ENCODE measurements at places on chromosomes 13 and 19.

DNA sequence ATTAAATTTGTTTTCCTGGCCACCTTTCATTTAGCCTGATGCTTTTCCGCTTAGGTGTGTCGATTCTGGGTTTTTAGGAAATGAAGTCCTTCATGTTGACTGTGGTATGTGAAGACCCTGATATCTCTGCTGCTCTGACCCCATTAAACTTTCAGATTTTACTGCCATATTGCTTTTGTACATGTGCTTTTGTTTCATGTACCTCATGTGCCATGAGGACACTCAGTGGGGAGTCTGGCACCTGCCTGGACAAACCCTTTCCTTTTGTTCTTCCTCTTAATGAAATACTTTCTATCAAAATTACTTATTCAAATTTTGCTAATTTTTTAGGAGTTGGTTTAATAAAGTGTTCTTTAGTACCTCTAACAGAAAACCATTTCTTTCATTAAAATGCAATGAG, 774.8 kb downstream of the GPC5 start:
- DNase-seq: no peak

- DNase-seq: no peak
Measured at GRCh38 chr13:83311886-83312577, 570.2 kb downstream of the SLITRK1 start.

GRCh38 chr13:32951580-32951979, 64.6 kb upstream of the KL start:
- DNase-seq: no peak

- DNase-seq: no peak
Measured at GRCh38 chr19:49528211-49528771, 488 bp downstream of the RCN3 start.

DNA sequence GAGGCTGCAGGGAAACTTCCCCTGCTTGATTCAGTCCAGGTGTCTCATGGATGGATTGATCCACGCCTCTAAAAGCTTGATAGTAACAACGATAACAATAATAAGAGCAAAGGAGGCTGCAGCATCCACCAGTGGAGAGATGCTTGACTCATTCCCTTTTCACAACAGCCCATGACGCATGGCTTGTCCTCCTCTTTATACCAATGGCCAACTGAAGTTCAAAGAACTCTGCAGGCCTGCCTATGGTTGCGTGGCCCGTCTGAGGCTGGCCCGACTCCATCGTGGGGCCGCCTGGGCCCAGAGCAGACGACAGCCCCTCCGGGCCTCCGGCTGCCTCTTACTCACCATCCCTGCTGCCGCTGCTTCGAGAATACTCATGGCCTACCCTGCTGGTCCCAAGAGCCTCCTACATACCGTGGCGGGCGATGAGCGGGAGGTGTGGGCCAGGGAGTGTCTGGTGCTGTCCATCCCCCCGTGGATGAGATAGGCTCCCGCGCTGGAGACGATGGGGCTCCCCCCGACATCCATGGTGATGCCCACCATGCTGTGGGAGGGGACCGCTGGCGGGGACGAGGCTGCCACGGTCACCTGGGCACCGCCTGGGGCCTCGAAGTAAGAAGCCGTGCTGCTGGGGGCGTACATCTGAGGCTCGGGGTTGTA, 61.8 kb upstream of the RANBP3 start:
- no peak for DNase-seq

- DNase-seq: no peak
Measured at GRCh38 chr13:111650626-111651025, 330.2 kb downstream of the TEX29 start.

- DNase-seq: no peak
Measured at GRCh38 chr13:26325876-26326275, 71.9 kb downstream of the CDK8 start.

- no peak for DNase-seq
Measured at GRCh38 chr19:10780368-10780767, 55.6 kb downstream of the TMED1 start.

DNA sequence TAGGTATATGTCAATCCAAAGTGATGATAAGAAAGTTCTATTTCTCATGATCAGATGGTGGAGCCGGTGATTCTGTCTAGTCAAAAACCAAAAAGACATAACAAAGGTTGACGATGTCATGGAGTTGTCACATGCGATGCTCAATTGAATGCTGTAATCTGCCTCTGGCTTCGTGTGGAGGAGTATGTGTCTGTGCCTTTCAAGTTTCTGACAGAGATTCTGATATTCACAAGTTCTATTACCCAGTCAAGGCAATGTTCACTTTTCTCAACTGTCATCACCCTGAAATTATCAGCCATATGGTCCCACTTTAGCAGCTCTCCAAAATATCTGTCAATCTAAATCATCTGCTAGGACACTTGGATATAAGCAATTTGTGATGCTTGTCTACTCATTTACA, 367.6 kb upstream of the PRR20A start:
- no peak for DNase-seq

- no peak for DNase-seq
Measured at GRCh38 chr13:32987462-32987861, 28.8 kb upstream of the KL start.

- DNase-seq: no peak
Measured at GRCh38 chr13:109743706-109744453, 42.5 kb downstream of the IRS2 start.

DNA sequence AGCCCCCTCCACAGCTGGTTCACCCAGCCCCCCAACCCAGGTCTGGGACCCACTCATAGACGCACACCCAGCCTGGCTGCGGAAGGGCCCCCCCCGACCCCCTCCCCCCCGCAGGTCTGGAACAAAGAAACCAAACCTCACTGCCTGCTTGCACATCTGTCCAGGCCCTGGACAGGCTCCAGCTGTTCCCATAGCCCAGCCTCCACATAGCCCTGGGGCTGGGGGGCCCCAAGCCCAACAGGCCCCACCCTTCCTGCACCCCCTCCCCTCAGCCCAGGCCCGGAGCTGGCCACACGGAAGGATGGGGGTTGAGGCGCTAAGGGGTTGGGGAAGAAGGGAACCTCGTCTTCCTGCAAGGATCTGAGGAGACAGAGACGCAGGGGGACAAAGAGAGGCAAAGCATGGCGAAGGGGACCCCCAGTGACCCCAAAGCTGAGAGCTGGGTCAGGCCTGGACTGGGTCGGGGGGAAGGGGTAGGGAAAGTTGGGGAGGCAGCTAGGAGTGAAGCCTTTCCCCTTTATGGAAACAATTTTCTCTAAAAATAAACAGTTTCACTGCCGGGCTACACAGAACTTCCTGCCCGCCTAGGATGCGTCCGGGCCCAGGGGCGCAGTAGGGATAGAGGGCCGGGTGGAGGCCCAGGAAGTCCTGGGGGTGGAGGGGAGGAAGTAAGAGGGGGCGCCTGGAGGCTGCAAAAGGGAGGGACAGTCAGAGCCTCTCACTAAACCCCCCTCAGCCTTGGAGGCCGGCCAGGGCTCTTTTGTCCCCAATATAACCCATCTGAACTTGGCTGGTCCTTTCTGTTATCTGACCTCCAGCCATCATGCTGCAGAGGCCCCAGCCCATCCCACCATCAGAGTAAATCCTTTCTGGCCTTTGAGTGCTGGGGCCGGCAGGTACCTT, 2.4 kb downstream of the KANK2 start:
- no peak for DNase-seq

DNA sequence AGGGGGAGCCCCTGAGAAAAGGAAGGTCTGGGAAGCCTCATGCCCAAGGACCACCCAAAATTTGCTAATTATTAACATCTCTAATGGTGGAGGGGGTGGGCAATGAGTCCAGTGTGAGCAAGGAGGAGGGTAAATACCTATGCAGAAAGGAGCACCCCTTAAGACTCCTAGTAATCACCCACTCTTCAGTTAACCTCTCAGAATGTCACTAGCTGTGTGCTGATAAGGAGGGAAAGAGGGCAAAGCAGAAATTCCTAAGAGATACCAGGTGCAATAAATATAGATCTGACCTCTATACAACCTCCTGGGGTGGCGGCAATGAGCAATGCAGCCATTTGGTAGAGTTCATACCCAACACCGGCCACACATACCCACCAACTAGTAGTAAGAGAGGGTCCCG, 12.7 kb upstream of the DPY19L3 start:
- no peak for DNase-seq

- DNase-seq: no peak
Measured at GRCh38 chr13:76552041-76552772, 334.0 kb downstream of the KCTD12 start.

DNA sequence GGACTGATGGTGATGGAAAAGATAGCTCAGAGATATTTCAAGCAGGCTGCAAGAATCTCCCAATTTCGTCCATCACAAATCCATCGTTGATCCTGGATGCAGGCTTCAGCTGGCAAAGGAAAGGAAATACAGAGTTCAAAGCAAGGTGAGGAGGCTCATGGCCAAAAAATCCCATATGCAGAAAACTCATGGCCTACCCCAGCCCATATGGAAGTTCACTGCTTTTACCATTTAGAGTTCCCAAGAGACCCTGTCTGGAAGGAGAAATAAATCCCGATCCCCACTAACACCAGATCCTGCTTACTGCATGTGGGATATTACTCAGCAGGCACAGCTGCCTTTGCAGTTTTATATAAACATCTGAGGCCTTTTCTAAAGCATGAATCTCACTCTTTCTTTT, 412.9 kb upstream of the SPRY2 start:
- DNase-seq: no peak

DNA sequence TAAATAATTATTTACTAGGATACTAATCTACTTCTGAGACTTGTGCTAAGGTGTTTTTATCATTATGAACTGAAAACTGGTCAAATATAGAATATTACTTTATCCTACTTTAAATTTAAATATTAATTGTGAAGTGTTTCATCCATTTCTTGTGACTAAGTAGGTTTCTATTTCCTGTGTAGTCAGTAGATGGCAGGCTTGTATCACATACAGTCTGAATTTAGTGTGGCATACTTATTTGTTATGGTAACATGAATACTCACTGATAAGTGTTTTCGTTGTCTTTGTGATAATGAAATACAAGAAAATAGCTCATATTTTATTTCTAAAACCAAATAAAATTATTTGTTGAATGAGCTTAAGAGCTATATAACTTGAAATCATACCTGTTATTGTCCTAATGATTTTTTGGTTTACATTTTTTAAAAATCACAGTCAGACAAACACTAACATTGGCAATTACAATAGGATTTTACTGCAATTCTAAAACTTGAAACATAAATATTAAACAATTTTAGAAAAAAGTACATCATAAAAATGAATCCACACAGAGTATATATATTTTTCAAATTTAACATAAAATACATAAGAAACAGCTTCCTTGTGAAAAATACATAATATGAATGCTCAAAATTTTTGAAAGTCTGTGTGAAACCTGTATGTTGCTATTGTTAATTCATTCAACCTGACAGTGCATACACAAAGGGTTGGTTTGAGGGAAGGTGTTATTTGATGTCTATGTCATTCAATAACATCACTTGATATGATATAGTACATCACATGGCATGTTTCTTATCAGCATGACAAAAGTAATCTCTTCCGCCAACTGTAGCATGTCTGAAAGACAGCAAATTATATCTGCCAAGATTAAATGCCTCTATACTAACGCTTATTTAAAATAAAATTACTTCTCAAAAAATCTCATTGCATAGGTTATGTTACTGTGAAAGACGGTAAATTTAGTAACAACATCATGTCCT, 904.8 kb upstream of the PCDH20 start:
- DNase-seq: no peak

- no peak for DNase-seq
Measured at GRCh38 chr13:105291987-105292386, 1243.5 kb downstream of the EFNB2 start.

DNA sequence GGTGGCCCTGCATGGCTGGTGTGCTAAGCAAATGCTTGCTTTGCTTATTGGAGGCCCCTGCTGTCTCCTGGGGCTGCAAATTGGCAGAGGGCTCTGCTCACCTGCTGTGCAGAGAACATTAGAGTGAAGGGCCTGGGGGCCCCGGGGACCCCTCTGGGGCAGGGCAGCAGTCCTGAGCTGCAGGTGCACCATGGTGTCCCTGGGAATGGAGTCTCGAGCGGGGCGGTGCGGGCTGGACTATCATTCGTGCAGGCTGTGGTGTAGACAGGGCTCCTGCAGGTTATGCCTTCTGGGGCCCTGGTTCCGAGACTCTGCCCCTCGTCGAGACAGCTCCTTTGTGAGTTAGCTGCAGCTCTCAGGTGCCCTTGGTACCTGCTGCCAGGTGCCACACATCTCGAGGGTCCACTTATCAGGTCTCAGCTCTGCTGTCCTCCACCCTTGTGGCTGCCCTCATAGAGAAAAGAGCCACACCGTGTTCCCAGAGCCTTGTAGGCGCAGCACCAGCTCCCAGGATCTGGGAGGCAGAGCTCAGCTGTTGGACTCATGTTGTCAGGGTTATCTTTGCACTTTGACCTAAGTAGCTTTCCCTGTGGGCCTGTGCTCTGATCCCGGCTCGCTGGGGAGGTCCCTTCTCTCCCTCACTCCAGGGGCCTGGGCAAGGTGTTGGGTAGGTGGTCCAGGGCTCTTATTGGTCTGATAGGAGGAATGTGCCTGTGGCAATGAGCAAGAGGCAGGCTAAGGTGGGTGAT, 58.0 kb upstream of the ZNF536 start:
- no peak for DNase-seq

- DNase-seq: no peak
Measured at GRCh38 chr13:112648966-112649690, 40.7 kb upstream of the ATP11A start.

DNA sequence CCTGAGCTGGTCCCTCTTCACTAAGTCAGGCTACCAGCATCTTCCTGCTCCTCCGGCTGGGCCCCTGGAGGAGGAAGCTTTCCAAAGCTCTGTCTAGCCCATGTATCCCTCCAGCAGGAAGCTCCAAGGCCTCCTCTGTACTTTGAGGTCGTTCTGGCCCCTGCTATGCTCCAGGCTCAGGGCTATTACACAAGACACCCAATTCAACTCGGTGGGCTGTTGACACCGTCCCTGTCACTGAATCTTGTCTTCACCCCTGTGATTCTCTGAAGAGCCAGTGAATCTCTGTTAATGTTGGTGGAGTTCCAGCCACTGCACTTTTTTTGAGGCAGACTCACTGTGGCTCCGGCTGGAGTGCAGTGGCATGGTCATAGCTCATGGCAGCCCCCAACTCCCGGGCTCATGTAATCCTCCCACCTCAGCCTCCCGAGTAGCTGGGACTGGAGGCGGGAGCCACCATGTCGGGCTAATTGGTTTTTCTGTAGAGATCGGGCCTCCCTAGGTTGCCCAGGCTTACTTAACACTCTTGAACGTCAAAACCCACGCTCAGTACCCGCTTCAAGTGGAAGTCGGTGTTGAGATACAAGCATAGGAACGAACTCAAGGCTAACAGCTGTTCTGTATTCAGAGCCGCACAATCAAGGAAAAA, 512 bp upstream of the REX1BD start:
- no peak for DNase-seq

DNA sequence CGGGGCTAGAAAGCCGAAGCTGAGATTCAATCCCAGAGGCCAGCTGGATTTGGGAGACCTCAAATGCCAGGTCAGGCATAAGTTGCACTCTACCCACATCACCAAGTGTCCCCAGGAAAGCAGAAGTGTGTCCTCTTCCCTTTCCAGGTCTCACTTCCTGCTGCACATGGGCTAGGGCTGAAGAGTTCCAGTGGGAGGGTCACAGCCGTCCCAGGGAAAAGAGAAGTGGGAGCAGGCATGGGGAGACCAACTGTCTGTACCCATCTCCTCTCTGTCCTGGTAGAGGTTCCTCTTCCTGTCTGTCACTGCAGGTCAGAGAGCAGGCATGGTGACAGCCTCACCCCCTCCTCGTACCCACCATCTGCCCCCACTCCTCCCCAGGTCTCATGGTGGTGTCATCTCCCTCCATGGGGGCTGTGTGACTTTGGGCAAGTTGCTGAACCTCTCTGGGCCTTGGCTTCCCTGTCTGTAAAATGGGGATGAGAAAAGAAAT, 14.8 kb downstream of the AXL start:
- no peak for DNase-seq

All from nephron progenitor cell (in vitro differentiated cells).